ENCODE measurements at places on chromosomes 1 and 21.

- no peak for DNase-seq
Measured at GRCh38 chr1:168392958-168393549, 112.4 kb downstream of the TBX19 start.

GRCh38 chr21:35586305-35586704 is 474.0 kb downstream of the SETD4 start:
- no peak for DNase-seq

- no peak for DNase-seq
Measured at GRCh38 chr1:154735804-154736168, 127.8 kb upstream of the ADAR start.

- DNase-seq: no peak
Measured at GRCh38 chr1:31774495-31774894, 10.4 kb upstream of the ADGRB2 start.

DNA sequence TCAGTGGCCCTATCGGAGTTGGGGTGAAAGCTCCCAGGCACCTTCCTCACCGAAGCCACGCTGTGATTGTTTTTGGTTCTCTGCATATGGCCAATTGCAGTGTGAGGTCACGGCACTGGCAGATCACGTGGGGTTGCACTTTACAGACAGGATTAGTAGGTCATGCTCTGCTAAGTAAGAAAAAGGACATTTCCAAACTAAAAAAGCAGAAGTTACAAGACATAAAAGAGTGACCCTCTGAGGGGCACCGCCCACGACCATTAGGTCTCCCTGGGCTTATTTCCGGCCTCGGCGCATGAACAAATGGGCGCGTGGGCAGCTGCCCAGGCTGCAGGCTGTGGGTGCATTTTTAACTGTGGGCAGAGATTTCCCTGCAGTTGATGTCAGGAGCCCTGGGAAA is 2.0 kb downstream of the CAPN9 start:
- DNase-seq: no peak

DNA sequence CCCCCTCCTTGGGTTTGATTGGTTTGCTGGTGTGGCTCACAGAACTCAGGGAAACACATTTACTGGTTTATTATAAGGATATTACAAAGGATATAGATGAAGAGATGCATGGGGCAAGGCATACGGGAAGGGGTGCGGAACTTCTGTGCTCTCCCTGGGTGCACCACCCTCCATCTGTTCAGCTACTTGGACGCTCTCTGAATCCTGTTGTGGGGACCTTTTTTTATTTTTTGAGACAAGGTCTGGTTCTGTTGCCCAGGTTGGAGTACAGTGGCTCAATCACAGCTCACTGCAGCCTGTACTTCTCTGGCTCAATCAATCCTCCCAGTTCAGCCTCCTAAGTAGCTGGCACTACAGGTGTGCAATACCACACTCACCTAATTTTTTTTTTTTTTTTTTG is 7.4 kb downstream of the LURAP1 start:
- DNase-seq: no peak

- no peak for DNase-seq
Measured at GRCh38 chr21:33642896-33643657, 776 bp downstream of the ITSN1 start.

GRCh38 chr1:6261615-6261995 is 707 bp upstream of the GPR153 start:
- no peak for DNase-seq

DNA sequence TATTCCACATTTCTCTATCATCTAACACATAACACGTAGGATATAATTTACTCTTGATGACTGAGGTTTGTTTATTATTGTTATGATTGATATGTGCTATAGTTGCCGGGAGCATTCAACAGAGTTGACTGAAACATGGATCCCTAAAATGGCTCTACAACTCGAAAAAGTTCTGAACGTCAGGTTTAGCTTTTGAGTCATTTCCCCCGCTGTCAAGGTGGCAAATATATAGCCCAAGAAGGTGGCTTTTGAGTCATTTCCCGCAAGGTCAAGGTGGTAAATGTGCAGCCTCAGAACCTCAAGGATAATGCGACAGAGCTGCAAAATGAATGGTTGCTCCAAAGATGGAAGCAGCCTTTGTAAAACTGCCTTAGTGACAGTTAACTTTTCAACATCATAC is 104.0 kb downstream of the NIBAN1 start:
- DNase-seq: no peak

- DNase-seq: peak; percentile 74
Measured at GRCh38 chr1:20493839-20494608, 8.0 kb upstream of the CAMK2N1 start.

DNA sequence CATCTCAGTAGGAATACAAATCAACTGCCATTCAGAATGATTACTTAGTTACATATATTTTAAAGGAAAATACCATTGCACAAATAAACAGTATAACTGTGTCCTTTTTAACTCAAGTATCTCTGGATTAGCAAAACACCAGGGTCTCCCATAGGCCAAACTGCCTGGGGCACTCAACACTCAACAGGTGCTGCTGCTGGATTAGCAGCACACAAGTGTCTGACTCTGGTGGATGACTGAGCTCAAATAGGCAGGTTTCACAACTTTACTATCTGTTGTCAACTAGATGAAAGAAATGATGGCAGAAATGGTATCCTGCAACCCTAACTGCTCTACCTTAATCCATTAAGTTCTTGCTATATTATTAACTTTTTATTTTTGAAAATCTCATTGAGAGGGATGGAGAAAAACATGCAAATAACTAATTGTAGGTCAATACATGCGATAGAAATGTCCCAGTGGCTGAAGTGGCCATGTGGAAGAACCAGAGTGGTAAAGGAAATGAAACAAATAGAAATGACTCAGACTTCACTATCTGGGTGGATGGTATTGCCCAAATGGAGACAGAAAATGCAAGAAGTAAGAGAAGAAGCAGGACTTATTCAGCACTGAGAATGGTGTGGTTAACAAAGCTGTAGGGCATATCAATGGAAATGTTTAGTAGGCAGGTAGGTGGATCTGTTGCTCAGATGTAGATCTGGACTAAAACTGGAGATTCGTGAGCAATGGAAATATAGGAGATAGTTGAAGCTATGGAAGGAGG is 90.8 kb upstream of the CCDC190 start:
- no peak for DNase-seq

DNA sequence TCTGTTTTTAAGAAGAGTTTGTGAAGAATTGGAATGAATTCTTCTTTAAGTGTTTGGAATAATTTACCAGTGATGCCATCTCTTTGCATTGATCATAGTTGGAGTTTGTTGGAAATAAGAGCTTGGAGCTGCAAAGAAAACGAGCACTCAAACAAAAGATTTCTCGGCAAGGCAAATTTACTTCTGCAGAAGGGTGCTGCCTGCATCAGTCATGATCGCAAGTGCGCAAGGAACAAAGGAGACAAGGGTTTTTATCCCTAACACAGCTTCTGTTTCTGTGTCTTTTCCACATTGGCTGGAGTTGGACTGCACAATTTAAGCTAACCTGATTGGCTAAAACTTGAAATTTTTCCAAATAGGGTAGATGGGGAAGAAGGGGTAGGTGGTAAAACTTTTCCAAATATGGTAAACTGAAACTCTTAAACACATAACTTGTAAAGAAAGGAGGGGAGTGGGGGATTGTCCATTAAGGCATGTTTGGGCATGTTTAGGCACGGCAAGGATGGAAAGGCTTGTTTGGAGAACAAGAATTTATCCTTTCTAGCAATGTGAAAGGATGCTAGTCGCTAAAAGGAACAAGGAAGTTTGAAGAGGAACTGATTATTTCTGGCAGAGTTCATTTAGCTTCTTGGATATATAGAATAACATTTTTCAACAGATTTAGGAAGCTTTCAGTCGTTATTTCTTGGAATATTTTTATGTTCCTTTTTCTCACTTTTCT is 3.5 kb upstream of the AADACL4 start:
- DNase-seq: no peak

DNA sequence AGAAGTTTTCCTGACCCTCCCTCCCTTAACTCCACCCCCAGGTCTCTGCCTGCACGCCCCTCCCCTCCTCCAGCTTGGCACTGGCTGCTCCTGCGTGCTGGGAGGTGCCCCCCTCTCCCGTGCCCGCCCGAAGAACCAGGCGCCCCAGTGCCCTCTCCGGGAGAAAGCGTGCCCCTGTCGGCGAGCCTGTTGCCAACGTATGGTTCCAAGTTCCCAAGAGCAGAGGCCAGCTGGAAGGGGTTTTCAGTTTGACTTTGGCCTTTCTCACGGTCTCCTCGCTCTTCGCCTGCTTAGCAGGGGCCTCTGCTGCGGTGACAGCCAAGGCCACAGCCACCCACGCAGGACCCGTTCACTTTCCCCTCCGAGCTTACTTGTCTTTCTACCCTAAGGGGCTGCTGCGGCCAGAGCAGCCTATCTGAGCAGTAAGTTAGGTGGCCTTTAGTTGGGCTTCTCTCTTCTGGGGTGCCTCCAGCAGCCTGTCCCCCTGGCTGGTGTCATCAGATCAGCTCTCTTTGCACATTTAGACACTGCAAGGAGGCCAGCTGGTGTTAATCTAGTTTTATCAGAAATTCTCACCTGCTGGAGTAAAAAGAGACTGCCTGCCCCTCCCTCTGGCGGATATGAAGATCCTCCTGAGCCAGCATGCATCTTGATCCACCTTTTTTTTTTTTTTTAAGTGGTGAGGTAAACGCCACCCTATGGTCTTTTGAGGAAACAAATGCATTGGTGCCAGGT is 1.5 kb downstream of the STUM start:
- DNase-seq: peak; percentile 2

DNA sequence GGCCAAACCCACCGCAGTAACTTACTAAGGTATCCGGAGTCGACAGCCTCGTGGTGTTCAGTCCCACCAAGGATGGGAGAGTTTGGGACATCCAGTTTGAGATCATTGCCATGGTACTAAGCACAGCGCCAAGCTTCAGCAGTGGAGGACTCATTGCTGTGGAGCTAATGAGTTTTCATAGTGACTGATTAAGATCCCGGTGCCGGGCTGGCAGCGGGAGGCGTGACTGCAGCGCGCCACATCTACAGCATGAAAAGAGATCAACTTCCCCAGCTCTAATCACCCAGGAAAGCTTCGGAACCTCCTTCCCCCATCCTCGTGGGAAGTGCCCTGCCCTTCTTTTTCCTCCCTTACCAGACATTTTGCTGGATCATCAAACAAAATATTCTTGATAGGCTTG is 149.9 kb downstream of the OLFM3 start:
- no peak for DNase-seq

GRCh38 chr1:56715156-56715555 is 70.0 kb downstream of the PRKAA2 start:
- no peak for DNase-seq

DNA sequence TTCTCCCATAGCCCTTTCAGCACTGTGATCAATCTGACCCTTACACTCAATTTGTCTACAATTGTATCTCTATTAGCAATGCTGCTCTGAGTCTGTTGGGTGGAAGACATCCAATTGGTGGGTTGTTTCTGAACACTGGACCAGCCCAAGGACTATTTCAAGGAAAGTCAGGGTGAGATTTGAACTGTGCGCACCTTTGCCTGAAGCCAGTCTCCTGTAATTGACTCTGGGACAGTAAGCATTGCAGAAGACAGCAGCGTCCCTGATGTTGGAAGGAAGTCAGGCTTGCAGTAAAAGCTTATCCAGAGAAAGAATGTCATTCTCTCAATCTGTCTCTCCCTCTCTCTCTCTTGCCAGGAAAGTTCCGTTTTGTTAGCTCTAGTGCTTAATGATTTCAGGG is 233.9 kb downstream of the KIF26B start:
- no peak for DNase-seq

- DNase-seq: no peak
Measured at GRCh38 chr21:35349376-35350080, 300.4 kb upstream of the RUNX1 start.

GRCh38 chr1:201217851-201218250 is 27.2 kb downstream of the IGFN1 start:
- DNase-seq: no peak

GRCh38 chr21:41948078-41948895 is 5.5 kb downstream of the C2CD2 start:
- no peak for DNase-seq

- no peak for DNase-seq
Measured at GRCh38 chr1:55214212-55214933, 791 bp downstream of the USP24 start.
